ENCODE measurements at places on chromosomes 4 and X.

DNA sequence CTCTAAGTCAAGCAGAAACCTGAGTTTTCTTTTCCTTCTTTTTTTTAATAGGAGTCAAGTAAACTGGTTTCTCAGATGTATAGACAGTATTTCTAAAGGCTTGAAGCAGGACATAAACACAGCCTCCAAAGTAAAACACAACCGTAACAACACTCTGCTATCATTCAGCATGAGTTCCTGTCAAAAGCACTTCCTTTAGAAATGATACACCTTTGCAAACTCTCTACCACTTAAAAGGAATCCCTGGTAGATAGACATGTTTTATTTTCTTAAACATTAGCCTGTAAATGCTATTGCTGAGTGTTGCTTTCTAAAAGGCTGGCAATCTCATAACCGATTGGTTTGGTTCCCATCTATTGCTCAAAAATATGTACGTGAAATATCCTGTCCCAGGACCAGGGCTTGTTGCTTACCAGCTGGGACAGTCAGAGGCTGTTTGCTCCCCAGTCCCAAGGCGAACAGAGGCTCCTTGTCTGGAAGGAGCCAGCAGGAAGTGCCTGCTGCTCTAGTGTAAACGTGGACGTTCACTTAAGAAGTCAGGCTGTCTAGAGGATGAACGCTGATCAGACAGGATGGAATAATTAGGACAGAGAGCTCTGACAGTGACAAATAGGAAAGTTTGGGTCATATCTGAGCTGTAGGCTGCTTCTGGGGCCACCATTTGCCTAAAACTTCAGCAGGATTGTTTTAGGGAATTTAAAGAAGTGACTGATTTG is 173.9 kb upstream of the KLF3 start:
- no peak for DNase-seq

DNA sequence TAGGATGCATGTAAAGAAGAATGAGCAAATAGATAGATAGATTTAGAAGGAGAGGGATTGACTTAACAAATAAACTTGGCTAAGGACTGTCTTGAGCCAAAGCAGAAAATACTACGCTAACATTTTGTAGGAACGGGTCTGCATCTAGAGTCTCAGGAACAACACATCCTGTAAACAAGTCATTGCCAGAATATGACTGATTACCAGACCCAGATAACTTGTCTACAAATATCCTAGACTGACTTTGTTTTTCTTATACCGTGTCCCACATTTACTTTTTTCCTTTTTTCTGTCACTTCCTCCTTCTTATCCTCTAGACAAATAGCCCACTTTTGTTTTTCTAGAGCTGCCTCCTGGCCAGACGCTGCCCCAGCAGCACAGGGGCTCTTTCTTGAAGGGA is 393.6 kb downstream of the PDGFC start:
- no peak for DNase-seq

GRCh38 chr4:148747721-148748268 is 305.6 kb upstream of the NR3C2 start:
- no peak for DNase-seq

GRCh38 chr4:83716874-83717273 is 181.0 kb downstream of the GPAT3 start:
- DNase-seq, result no peak

GRCh38 chr4:7584606-7585159 is 150.0 kb upstream of the PSAPL1 start:
- DNase-seq, result no peak

DNA sequence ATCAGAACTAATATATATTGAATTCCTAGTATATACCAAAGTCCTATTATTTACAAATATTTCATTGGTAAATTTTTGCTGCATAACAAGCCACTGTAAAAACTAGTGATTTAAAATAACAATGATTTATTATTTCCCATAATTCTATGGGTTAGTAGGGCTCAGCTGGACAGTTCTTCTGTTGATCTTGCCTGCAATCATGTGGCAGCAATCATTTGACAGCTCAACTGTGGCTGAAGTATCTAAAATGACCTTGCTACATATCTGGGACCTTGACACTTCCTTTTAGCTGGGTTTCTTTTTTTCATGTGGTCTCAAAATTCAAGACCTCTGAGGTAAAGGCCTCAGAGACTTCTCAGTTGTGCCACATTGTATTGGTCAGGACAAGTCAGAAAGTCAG is 598.5 kb upstream of the PITX2 start:
- DNase-seq, result no peak

DNA sequence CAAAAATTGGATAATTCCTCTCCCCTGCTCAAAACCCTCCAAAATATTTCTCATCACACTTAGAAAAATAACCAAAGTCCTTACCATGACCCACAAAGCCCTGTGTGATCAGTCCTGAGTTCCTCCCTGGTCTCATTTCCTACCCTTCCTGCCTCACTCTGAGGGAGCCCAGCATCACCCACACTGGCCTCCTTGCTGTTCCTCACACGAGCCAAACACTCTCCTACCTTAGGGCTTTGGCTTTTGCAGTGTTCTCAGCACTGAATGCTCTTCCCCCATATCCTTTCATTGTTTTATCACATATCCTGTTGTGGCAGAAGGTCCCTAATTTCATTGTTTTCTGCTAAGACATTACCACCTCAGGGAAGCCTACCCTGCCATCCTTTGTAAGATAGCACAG is 12.2 kb downstream of the MGAT4D start:
- DNase-seq, result no peak

DNA sequence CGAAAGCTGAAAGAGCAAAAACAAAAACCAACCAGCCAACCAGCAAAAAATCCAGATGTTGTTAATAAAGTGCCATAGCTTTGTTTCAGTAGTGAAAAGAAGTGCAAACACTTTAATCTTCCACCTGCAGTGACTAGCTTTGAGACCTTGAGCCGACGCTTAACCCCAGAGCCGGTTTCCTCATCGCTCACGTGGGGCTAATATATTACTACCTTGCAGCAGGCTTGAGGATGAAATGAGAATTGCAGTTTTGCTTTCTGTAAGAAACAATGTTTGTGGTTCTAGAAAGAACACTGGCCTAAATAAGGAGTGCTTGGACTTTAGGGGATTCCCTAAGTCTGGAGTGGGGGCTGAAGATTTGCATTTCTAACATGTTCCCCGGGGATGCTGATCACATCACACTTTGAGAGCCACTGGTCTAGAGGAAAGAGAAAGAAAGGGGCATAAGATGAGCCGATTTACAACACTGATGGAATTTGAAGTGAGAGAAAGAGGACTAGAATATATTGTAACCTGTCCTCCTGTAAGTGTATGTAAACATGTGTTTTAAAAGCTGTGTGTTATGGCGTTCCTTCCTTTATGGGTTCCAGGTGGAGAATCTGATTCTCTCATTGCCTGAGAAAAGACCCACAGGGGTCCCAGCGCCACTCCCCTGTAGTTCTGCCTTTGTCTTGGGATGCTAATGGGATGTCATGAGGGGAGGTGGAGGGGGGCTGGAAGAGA is 1.4 kb downstream of the FGF2 start:
- no peak for DNase-seq

DNA sequence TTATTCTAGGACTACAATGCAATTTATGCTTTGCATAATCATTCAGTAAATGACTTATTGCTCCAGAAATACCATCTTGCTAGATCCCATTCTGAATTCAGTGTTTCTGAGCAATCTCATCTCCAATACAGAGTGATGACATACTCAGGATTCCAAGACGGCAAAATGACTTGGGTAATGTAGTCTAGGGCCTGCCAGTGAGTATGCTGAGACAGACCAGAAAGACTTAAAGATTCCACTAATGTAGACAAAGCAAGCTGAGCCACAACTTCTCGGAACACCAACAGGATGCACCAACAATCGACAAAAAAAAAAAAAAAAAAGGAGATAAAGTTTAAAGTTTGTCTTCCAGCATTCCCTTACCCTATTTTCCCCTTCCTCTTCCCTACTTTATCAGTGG is 919 bp upstream of the SEC24B start:
- DNase-seq, result no peak

GRCh38 chrX:10722851-10723250 is 102.5 kb upstream of the MID1 start:
- no peak for DNase-seq

GRCh38 chr4:143402776-143403552 is 66.3 kb downstream of the GAB1 start:
- no peak for DNase-seq

- DNase-seq, result no peak
Measured at GRCh38 chr4:79993476-79993875, 79.6 kb downstream of the ANTXR2 start.

DNA sequence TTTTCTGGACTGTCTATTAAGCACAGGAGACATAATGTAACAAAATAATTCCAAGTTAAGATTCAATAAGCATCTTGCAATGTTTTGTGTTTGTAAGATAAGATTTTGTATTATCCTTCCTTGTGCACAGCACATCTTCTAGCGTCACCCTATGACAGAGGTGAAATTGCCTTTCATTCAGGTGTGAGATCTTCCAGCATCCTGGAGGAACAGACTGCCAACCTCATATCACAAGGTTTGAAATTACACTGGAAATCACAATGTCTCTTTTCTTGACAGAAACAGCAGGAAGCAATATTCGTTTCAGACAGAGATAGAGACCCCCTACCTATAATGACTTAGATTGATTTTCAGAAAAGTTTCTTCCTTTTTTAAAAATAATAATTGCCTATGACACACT is 668.6 kb downstream of the GABRG1 start:
- no peak for DNase-seq

GRCh38 chr4:3686753-3687152 is 79.4 kb upstream of the ADRA2C start:
- DNase-seq, result no peak

DNA sequence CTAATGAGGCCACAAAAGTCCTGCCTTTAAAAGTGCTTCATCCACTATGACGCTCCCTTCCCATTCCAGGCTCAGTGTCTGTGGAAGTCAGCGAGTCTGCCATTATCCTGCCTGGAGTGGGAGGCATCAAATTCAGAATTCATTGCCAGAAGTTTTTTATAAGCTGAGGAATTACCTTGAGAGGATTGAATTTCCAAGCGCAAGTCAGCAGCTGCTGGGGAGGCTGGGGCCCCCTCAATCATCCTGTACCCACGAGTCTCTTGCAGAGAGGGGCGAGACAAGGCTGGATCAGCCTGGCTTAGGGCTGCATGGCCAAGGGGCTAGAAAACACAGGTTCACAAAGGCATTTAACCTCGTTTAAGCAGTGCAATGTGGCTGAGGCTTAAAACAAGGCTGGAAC is 170.5 kb upstream of the NOCT start:
- DNase-seq, result no peak

DNA sequence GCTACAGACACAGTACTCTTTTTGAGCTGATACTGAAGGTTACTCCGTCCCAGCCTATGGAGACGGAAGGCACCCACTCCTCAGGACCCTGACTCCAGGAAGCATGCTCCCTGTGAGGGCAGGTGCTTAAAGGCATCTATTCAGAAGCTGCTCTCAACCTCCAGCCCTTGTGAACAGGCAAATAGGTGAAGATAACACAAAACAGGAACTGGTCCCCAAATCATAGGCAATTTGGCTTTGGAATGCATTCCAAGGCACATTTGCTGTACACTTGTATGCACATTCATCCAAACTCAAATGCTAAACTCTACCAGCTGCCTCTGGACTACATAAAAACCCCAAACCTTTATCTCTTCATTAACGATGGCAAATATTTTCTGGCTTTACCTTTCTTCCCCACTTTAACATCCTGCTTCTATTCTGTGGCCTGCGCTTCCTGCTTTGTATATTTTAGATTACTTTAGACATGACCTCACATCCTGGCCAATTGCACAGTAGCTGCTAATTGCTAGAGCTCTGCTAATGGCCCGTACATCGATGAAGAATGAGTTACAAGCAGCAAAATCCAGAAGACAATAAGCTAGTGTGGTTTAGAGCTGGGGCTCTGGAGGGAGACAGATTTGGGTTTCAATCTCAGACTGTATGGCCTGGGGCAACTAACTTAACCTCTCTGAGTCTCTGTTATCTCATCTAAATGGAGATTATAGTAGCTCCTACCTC is 3.2 kb downstream of the SEL1L3 start:
- no peak for DNase-seq

- DNase-seq, result no peak
Measured at GRCh38 chrX:51568586-51568985, 50.1 kb downstream of the CENPVL3 start.

- DNase-seq, result no peak
Measured at GRCh38 chr4:2823671-2824328, 19.8 kb upstream of the ADD1 start.

- DNase-seq, result no peak
Measured at GRCh38 chr4:122666527-122667245, 45.8 kb upstream of the IL21 start.

DNA sequence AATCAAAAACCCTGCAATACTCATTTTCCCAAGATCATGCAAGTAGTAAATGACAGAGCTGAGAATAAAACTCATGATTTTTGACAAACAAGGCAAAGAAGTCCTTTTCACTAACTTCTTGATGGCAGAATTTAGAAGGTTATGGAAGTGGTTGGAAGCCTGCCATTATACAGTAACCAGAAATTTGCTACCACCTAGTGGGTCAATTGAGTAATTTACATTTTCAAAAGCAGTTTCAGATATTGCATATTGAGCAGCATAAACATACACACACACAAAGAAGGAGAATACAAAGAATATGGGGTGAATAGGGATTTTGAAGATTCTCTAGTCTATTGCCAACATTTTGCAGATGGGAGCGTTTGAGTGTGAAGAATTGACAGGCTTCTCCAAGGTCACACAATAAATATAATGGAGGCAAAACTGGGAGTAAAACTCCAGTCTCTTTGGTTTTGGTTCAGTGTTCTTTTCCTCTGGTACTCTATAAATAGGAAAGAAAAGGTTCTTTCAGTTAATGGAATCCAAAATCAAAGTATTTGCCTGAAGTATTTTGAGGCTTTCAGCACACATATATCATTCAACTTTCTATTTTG is 70.2 kb downstream of the GC start:
- DNase-seq, result no peak

All from activated CD8-positive, alpha-beta memory T cell treated with anti-CD3 and anti-CD28 coated beads for 1 hour (primary cell).